Dermis microvascular lymphatic vessel endothelial cell (primary cell): ENCODE measurements at places on chromosomes 11 and 22. TPM values are rescaled to one million over a fixed set of nuclear protein-coding genes. Genes with fewer than 3 reads are reported as not detected.
A peak's percentile ranks its signal among the peaks of the same experiment; 100 is the strongest.

- DNase-seq = no peak
These were observed 12.5 kb downstream of the NPTXR start for GRCh38 chr22:38831166-38831945.

- no peak for DNase-seq
These were observed 11.2 kb upstream of the BID start for GRCh38 chr22:17785185-17786184.

GRCh38 chr11:20367313-20367948 is 3.9 kb downstream of the HTATIP2 start:
- peak; percentile 55 for DNase-seq

The TMPRSS13 gene
- not detected in 2 replicates for total RNA-seq

The LTO1 gene
- 10.1 and 10.6 TPM in 2 replicates for total RNA-seq

DNA sequence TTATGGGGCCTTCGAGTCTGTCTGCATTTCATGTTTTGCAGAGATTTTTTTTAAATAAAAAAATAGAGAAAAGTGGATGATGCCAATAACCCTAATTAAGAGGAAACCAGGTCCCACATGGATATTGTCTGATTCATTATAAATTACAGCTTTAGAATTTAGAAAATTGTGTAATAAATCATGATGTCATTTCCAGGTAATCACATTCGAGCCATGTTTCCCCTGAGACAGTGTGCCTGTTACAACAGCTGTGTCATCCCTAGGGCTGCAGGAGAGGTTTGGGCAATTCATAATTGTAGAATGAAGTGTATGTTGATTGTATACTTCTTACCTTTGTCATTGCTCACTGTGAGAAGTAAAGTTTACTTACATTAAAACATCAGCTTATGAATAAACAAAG is 38.3 kb downstream of the NCAM1 start:
- no peak for DNase-seq

DNA sequence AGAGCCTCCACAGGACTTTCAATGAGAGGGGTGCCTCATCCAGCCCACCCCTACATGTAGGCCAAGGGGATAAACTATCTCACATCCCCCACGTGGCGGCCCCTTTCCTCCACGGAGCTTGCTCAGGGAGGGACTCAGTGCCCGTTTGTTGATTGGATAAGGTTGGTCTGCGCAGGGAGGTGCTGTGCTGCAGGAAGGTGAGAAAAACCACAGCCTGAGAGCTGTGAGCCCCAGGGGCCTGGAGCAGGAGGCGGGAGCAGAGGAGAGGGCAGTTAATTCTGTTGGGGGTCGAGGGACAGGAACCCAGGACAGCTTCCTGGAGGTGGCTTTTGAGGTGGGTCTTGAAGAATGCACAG is 31.9 kb upstream of the ATXN10 start:
- DNase-seq = no peak

The ISX gene
- total RNA-seq = not detected in 2 replicates
